ENCODE measurements at places on chromosomes 16 and 17.

DNA sequence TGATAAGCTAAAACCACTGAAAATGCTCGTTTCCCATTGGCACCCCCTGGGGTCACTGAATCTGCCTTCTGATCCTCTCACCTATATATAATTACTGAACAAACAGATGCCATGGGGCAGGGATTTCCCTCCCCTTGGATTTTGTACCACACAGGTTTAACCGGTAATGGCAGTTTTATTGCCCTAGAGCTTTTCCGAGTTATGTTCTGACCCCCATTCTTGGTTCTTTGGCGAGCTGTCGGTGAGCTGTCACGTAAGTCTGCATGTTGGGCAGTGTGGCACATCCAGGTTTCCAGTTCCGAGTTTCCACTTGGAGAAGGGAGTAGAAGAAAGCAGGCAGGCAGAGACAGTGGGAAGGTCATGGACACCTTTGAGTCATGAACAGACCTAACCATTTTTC is 7.1 kb downstream of the TMEM97 start:
- DNase-seq: no peak

- no peak for DNase-seq
These were observed 2.1 kb downstream of the CHAD start for GRCh38 chr17:50466371-50467113.

DNA sequence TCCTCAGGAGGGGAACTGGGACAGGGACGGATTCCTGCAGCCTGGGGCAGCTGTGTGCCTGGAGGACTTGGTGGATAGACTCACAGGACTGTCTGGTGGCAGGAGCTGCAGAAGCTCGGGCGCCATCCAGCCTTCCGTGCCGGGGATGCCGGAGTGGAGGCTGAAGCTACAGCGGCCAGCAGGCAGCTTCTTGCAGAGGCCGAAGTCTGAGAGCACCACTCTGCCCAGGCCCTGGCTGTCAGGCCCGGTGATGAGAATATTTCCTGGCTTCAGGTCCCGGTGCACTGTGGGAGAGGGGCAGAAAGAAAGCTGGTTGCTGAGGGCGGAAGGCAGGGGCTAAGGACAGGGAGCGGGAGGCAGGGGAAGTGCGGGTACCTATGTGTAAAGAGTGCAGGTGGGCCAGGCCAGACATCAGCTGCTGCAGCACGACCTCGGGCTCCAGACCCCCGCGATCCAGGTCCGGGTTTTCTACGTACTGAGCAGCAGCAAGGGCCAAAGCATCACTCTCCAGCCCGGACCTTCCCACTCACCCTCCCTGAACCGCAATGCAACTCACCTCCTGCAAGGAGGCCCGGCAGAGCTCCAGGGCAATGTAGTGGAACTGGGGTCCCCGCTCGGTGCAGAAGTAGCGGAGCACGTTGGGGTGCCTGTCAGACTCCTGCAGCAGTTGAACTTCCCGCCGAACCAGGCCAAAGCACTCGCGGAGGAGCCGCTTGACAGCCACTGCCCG is 16.1 kb downstream of the PLK1 start:
- DNase-seq: peak; percentile 81

DNA sequence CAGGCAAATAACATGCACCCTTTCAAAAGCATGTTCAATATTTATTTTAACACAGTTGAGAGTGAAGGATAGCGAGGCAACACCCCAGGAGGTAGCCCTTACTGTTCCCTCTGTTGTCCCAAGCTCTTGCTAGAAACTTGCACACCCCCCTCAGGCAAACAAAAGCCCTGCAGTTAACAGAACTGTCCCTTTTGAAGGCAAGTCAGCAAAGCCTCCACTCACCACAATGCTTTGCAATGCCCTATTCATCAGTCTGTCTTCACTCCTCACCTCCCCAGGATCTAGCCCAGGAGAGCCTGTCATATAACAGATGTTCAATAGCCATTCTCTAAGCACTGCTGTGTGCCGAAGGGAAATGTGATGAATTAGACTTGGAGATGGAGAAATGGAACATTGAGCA is 3.5 kb upstream of the CNEP1R1 start:
- DNase-seq: no peak

DNA sequence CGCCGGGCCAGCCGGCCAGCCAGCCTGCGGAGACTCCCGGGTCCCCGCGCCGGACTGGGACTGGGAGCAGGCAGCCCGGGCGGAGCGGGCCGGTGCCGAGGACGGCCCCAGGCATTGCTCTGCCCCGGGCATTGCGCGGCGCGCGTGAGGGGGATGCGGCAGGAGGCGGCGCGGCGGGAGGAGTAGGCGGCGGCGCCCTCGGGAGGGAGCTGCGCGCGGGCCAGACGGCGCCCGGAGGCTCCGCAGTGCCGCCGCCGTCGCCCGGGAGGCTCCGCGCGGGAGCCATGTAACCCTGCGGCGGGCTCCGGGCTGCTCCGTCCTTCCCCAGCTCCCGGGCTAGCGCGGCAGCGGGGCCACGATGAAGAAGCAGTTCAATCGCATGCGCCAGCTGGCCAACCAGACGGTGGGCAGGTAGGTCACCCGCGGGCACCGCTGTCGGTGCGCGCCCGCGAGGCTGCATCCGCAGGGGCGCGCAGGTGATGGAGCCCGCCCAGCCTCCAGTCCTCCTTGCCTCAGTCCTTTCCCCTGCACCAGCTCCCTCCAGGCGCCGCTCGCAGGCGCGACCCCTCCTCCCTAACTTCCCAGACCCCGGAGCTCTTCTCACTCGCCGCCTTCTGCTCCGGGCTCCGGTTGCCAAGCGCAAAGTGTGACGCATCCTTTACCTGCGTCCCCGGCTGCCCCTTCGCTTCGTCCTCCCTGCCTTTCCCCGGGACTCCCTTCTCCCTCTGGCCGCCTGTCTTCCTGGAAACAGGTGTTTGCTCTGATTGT is at the start of gene ARHGAP44:
Gene ARHGAP44, plus strand, starts transcription at position 18 of the 768 bp plus-strand sequence. Its CDS starts 341 bp downstream, at position 359.
- peak; percentile 87 for DNase-seq

GRCh38 chr17:65181237-65182061 is 44.3 kb downstream of the RGS9 start:
- DNase-seq: no peak

DNA sequence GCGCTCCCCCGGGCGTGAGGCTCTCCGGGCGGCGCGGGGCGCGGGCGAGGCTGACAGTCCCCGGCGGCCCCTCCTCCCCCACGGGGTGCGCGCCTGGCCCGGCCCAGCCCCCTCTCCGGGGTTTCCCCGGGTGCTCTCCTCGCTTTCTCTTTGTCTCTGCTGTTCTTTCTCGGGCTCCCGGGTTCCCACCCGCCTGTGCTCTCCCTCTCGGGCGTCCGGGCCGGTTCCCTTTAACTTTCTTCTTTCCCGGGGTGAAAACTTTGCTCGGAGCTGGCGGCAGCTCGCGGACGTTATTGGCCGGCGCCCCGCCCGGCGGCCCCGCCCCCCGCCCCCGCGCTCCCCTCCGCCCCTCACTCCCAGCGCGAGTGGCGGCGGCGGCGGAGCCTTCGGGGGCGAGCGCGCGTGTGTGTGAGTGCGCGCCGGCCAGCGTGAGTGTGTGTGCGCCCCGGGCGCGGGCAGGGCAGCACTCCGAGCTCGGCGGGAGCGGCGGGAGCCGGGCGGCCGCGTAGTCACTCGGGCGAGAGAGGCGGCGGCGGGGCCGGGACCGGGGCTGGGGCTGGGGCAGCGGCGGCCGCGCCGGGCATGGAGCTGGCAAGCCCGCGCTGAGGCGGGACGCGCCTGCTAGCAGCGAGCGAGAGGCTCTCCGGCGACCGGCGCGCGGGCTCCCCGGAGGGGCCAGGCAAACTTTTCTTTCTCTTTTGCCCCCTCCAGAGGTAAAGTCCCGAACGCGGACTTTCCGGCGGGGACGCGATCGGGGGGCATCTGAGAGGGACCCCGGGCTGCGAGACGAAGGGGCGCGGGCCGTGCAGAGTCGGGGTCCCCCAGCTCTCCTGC is at the start of gene NTN1:
Gene NTN1, plus strand, starts transcription at position 353 of the 834 bp plus-strand sequence. CDS start 864 bp downstream, outside the sequence.
- peak; percentile 79 for DNase-seq

GRCh38 chr16:78659668-78660217 is 560.3 kb downstream of the WWOX start:
- no peak for DNase-seq

- DNase-seq: no peak
These were observed 299.3 kb downstream of the CNTNAP4 start for GRCh38 chr16:76576526-76576925.

DNA sequence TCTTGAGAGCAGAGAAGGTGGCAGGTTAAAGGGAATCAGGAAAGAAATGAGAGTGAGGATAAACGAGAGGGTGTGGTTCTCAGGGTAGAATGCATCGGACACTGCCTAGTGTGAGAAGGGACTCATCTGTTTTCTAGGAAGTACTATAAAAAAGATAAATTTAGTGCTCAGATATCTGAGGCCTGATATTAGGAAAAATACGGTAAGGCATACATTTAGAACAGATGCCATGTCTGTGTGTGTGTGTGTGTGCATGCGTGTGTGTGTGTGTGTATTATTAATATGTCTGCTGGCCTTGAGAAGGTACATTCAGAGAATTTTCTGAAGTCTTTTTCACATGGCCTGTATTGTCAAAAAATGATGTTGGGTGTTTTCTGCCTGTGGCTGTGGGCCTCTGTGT is 414.8 kb downstream of the MAF start:
- no peak for DNase-seq

- peak; percentile 32 for DNase-seq
These were observed 12.4 kb downstream of the RNF40 start for GRCh38 chr16:30774367-30775130.

DNA sequence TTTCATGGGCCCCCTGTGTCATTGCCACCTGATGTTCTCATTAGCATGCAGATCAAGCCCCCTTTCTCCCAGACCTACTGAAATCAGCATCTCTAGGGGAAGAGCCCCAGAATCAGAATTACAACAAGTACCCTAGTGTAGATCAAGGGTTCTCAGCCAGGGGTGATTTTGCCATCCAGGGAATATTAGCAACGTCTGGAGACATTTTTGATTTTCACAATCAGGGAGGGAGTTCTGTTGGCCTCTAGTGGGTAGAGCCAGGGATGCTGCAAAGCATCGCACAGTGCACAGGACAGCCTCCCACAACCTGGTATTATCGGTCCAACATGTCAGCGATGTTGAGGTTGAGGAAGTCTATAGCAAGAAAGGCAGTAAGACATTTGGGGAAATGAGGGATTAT is 7.3 kb downstream of the AMZ2 start:
- DNase-seq: no peak

DNA sequence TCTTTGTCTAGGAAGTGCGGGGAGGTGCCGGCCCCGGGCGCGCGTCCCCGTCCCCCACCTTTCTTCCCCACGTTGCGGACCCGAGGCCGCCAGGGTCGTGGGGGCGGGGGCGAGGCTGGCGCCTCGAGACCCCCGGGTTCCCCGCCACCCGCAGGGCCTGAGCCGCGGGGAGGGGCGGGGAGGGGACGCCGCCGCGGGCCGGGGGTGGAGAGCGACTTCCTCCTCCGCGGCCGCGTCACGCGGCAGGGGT is 1.8 kb upstream of the ACTG1 start:
- DNase-seq: peak; percentile 83

- DNase-seq: no peak
These were observed 71.3 kb downstream of the RTN4RL1 start for GRCh38 chr17:1953831-1954230.

GRCh38 chr17:74239172-74239571 is 25.8 kb downstream of the TTYH2 start:
- no peak for DNase-seq

Data from kidney (tissue), 22 donors.